Caudate nucleus (tissue), 63 donors: ENCODE measurements at places on chromosomes 7 and 10.
A peak's percentile ranks its signal among the peaks of the same experiment; 100 is the strongest.

DNA sequence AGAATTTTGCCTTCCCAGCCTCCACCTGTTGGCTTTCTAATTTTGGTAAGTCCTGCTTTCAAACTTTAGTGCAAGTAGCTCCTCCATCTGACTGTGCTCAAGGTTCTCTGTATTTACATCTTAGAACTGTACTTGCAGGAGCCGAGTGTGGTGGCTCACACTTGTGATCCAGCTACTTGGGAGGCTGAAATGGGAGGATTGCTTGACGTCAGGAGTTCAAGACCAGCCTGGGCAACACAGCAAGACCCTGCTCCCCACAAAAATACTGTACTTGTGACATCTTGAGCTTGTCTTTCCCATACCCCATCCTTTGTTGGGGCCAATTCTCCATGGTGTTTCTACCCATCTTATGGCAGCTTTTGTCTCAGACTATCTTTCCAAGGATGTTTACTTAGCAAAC, 4.7 kb upstream of the VDAC2 start:
- no peak for DNase-seq

DNA sequence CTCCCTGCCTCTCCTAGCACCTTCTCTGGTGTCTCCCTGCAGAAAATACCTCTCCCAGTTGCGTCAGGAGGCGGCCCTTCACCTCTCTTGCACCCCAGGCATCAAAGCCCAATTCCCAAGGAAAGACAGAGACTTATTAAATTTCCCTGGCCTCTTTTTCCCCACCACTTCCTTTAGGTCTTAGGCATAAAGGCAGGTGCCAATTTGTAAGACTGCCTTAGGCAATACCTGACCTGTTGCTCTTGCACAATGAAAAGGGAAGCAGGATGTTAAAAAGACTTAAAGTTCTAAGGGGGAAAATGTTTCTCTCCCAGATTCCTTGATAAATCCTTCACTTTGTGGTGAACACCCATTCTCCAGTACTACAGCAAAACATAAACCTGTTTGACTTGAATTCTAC, 186.7 kb downstream of the SLC25A13 start:
- DNase-seq: no peak

GRCh38 chr10:124735491-124736286, 8.5 kb downstream of the FAM53B start:
- DNase-seq: no peak

GRCh38 chr10:121813857-121814256, 114.0 kb downstream of the ATE1 start:
- no peak for DNase-seq

DNA sequence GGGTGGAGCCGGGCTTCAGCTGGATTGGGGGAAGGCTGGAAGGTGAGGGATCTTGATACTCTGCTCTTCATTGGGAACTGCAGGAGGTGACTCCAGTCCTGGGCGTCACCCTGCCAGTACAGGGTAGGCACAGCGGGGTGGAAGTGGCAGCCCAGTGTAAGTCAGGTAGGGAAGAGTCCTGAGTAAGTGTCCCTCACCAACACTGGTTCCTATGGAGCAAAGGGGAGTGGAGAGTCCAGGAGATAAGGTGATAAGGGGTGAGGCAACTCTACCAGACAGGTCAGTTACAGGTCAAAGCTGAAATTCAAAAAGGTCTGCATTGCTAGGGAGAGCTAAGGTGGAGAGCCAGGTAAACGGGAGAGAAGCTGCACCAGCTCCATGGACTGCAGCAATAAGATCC, 145.6 kb upstream of the NFE2L3 start:
- DNase-seq: no peak

DNA sequence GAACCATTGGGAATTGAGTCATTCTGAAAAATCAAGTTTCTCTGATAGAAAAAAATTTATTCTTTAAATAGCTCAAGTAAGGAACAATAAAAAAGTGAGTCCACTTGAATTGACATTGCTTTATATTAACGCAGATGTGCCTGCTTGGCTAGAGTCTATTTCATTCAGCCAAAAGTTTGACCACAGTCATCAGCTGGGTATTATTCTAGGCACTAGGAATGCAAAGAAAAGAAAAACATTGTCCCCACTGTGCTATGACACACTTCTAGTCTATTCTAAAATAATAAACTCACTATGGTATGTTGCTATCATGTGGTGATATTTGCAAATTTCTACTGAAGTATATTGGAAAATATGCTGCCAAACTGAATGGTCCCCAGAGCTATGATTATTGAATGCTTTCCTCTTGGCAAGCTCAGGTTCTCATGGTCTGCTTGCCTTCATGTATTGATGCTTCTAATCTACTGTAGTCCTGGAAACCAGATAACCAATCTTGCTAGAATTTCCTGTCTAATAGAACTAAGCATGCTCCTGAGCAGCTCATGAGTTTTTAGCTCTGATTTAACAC, 8.3 kb downstream of the SFRP4 start:
- DNase-seq: no peak

DNA sequence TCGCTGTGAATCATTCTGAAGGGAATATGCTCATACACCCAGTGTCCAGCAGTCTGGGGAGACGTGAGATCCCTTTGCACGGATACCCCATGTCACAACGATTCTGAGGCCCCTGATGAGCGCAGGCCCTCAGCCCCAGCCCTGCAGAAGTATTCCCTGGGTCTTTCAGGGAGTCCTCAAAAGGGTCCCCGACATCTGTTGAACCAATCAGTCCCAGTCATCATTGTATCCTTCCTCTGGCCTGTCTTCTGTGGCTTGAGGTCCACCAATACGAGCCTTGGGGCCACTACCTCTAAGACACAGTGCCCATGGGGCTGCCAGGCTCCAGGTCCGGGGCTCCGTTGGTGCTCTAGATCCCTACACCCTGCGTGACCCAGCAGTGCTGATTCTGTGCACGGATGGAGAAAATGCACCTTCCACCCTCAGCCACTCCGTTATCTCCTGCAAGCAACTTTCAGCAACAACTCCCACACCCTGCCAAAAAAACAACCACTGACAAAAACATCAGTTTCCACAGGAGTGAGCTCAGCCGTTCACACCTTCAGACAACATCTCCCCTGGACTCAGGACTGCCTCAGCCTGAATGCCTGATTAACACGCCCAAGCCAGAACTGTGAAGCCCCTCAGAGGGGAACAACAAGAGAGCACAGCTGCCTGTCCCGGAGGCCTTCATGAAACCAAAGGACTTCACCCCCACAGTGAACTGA, 46.9 kb upstream of the KDM7A start:
- DNase-seq: no peak

DNA sequence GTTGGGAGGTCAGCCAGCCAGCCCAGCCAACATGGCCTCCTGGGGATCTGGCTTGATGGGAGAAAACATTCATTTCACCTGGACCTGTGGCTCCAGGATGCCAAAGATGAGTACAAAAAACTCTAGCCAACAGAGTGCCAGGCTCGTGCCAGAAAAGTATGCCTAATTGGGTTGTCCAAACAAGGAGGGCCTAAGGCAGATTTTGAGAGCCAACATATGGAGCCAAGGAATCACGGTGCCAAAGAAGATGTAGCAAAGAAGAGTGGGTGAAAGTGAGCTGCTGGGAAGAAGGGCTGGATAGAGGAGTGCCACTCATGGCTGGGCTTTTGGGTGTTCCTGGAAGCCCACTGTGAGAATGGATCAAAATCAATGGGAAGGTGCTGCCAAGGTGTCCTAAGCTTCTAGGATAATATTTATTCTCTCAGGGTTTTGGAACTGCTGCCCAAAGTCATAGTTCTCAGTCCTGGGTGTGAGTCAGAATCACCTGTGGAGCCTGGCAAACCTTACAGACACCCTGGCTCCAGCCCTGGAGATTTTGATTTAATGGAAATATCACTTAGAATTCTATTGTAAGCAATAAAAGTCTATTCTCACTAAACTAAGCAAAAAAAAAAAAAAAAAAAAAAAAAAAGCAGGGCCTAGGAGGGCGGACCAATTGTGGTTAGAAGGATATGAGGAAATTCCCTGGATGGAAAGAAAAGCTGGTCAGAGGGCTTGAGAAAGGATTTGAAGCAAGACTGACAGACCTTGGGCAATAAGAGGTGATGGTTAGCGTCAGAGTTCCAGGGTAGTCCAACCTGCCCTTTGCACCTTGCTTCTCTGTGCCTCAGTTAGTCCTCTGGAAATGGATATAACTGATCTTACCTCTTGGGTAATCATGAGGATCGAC, 182.2 kb upstream of the PRR15 start:
- DNase-seq: no peak

- peak; percentile 32 for DNase-seq
These were observed 27.7 kb downstream of the BTBD16 start for GRCh38 chr10:122298598-122299301.

GRCh38 chr7:132709971-132710567, 133.8 kb upstream of the PLXNA4 start:
- no peak for DNase-seq
